NCI-H1092 treated with DMSO at 0.1 percent for 48 hours (cell line): ENCODE measurements at places on chromosomes 4 and X.

DNA sequence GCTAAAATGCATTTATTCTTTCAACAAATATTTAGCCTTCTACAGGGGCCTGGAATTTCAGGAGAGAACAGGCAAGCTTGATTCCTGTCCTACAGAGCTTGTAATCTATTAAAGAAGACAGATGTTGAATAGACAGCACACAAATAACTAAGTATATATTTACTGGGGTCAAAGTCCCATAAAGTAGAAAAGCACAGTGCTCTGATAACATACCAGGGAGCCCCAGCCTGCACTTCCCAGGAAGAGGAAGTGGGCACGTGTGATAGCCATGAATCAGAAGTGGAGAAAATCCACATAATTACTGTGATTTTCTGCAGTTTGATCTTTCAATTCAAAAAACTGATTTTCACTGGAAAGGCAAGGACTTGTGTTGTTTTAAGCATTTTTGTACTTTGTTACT, 129.1 kb downstream of the EGF start:
- no peak for DNase-seq

DNA sequence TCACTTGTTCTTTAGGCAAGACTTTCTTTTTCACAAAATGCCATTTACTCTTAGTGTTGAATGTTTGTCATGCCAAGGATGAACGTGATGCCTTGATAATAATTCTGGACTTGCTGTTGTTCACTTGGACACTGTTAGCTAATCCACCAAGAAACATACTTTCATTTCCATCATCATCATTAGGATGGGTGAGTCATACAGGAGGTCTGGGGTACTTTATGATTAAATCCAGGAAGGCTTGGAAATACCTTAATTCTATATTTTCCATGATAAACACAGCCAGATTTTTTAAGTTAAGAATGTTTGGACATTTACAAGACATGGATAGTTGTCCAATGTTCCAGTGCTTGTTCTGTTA, 260.7 kb upstream of the GIMD1 start:
- no peak for DNase-seq

DNA sequence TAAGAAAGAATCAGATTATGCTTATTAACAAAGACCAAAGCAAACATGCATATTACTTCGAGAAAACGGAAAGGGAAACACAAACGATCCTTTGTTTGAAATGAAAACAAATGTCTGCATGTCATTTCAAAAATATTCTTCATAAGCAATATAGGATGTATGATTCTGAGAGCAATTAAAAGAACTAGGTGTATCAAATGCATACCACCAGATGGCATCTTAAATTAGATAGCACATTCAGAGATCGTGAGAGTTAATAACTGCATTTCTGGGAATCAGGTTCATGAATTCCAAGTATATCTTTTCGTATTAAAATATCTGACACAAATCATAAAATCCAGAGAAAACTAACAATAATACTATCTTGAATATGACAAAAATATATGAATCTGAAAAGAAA, 159.5 kb downstream of the PPP3CA start:
- DNase-seq = peak; percentile 5

DNA sequence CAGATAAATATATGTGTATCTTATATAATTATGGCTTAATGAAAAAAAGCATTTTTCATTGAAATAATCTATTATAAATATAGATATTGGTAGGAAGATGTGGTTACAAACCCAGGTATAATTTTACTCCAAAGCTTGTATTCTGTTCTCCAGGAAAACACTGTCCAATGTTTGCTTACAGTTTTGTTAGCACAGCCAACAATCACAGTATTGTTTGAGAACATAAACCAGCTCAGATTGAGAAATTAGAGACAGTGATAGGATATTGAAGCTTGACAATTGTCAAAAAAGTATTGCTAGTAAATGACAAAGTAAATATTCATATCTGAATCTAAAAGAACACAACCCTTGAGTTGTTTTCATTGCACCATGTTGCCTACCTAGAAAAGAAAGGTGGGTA, 228.8 kb downstream of the ADGRL3 start:
- no peak for DNase-seq

GRCh38 chr4:105184316-105184980, 37.8 kb downstream of the TET2 start:
- DNase-seq = no peak

GRCh38 chr4:142566777-142567176, 279.3 kb downstream of the INPP4B start:
- DNase-seq = no peak

DNA sequence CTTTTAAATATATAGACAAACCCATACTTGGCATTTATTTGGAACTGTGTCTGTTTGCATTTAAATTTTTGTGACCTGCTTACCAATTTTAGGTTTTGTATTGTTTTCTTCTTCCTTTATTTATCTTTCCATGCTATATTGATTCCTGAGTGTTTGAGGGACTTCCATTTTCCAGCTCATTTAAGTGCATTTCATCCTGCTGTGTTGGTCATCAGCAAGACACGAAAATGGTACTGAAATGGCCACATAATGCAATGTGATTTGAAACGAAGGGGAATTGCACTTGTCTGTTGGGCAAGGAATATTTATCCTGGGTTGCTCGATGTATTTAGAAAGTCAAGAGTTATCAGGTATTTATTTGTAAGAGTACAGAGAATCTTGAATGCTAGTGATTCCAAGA, 524.3 kb upstream of the MAGEB2 start:
- no peak for DNase-seq

- DNase-seq = no peak
Measured at GRCh38 chr4:53686521-53686920, 95.2 kb upstream of the LNX1 start.

DNA sequence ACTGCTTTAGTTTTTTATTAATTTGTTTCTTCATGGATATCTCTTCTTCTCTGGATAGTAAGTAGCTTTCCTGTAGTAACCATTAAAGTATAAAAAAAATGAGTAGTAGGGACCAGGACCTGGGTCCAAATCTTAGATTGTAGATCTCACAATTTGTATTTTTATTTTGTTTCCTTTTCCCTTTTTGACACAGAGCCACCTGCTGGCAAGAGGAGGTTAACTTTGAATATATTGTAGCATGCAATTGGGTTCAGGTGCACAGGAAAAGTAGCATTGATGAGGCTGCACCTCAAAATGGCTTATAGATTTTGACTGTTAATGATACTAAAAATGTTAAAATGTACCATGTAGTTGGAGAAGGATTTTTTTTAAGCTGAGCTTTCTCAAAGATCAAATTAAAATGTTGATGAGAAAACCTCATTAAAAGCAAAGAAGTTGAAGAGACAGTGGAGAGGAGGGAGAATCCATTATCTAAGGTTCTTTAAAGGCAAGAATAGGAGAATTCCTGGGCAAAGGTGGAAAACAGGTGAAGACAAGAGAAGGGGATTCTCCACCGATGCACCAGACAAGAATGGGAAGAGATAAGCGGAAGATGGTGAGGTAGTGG, 48.3 kb upstream of the HPGDS start:
- peak; percentile 1 for DNase-seq

DNA sequence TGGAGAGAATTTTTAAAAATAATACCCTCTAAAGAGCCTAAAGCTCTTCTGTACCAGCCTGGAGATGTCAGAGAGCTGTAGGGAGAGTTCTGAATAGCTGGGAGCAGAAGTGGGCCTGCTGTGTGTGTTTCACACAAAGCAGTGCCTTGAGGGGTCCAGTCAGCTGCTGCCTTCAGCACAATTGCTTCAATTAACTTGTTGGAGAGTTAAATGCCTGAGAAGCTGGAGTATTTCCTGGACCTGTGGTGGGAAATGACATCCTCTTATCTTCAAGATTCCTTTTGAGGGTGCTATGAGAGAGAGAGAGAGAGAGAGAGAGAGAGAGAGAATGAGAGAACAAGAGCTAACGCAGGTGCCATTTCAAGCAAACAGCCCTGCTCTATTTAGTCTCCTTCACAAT, 96.2 kb upstream of the IL1RAPL2 start:
- no peak for DNase-seq

DNA sequence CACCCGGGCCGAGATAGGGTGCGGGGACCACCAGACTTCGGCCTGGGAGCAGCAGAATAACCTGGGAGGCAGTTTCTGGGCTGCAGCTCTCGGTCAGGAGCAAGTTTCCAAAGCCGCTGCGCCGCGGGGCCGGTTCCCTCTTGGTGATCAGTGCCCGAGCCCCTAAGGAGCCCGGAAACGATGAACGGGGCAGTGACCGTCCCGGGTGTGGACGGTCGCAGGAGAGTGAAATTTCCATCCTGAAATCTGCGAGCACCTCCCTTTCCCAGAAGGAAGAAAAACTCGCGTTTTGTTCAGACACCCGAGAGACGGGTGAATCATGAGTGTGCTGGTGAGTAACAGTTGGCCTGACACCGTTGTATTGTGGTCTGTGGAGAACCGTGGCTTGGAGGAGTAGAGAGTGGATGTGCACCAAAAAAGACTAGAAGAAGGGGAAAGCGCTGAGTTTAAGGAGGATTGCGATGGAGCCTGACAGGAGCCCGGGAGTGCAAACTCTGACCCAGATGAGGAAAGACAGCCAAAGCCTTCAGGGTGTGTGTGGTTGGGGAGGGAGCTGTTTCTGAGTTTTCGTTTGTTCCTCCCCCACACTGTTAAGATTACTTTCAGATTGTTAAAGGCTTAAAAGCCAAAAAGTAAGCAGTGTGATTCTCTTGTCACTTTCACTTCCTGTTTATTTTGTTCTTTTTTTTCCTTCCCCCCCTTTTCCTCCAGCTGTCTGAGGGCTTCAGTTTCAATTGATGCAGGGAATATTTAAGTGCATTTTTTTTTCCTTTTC, 828 bp downstream of the MCUB start:
- DNase-seq = peak; percentile 14

DNA sequence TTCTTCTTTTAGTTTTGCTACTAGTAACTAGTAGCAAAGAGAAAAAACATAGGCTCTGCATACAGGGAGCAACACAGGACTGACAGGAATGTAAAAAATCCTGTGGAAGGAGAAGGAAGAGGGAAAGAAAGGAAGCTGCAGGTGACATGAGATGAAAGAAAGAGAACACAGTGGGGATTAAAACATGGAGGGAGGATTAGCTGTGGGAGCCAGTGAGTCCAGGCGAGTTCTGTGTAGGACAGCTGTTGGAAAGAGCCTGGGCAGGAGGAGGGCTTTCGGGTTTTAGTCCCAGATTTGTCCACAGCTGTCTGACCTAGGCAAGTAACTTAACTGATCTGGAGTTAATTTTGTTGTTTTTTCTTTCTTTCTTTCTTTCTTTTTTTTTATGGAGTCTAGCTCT, 21.6 kb downstream of the CCNG2 start:
- no peak for DNase-seq

GRCh38 chr4:138938366-138938690, 77.3 kb upstream of the NOCT start:
- DNase-seq = peak; percentile 70

GRCh38 chr4:48078862-48079655, 55.0 kb downstream of the TXK start:
- no peak for DNase-seq

- DNase-seq = no peak
Measured at GRCh38 chr4:2226261-2226660, 15.7 kb downstream of the HAUS3 start.

DNA sequence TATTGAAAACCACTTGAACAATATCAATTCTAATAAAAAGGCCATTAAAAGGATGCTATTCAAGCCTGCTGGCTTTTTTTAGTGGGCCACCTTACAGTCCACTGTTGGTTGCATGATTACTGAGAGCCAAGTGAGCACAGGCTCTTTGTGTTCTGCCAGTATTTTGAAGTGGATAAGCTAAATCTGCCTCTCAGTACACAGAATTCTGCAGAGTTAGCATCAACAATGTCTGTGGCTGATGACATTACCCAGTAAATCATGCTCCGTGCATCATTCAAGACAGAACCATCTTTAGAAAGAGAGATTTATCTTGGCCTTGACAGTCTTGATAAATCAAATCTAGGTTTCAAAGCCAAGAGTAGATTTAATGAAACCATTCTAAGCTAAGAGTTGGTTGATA, 119.0 kb upstream of the GNPDA2 start:
- no peak for DNase-seq

GRCh38 chr4:108044951-108045686, 55.4 kb downstream of the HADH start:
- no peak for DNase-seq

GRCh38 chr4:94338681-94339351, 3.8 kb downstream of the HPGDS start:
- DNase-seq = no peak

- DNase-seq = no peak
Measured at GRCh38 chr4:153731239-153731638, 28.6 kb downstream of the RNF175 start.

GRCh38 chrX:103817502-103817901, 14.6 kb downstream of the RAB9B start:
- peak; percentile 42 for DNase-seq

DNA sequence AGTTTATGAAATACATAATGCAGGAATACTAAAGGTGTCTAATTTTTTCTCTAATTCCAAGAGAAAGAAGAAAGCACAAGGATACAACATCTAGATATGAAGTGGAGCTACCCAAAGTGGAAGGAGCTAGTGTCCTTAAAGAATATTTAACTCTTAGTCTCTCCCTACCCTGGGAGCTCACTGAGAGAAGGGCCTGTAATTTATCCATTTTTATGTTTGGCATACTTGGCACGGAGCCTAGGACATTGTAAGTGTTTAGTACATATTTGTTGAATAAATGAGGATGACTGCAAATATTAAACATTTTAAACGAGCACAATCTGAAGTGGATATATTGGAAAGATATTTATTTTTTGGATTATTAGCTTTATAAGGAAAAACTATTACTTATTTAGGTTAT, 674.8 kb downstream of the IQCM start:
- DNase-seq = no peak

DNA sequence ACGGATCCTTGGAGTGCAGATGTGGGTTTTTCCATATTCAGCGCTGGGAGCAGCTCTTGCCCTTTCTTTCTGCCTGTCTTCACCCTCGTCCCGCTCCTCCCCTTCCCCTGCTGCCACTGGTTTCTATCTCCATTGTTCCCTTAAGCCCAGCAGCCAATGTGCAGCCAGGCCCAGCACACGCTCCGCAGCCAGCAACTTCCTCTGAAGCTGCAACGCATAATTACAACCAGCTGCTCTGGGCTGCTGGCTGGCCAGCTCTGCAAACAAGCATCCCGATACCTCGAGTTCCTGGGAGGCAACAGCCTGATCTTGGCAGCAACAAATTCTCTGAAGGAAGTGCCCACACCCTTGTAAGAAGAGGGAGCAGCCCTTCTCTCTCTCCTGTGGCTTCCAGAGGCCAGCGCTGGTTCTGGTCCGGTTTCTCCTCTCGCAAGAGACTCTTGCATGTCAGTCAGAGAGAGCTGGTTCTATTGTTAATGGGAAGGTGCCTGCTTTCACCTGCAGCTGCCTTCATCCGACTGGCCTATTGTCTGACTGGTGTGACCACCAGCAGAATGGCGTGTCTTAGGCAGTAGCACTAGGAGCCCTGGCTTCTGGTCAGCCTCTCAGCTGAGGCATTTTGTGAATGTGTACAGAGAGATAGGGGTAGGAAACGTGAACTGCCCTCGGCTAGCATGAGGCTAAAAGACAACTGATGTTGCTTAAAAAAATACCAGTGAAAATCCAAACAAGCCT, 83.8 kb upstream of the MAML3 start:
- peak; percentile 98 for DNase-seq

DNA sequence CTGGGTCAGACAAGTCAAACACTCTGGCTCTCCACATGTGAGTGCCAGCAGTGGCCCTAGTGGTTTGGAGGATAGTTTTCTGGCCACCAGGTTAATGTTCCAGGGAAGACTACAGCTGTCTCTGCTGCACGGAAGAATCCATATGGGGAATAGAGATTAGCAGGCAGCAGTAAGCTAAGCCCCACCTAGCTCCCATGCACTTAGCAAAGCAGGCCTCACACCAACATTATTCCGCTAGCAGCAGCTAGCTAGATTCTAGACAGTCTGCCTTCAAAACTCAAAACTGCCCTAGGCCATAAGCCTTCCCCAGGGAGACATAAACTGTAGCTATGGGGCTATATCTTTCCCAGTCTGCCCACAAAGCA, 203.4 kb downstream of the CHIC1 start:
- DNase-seq = no peak

GRCh38 chr4:108965472-108966076, 202.7 kb upstream of the ETNPPL start:
- no peak for DNase-seq
